ENCODE measurements at places on chromosomes 4 and X. TPM values are rescaled to one million over a fixed set of nuclear protein-coding genes. Genes with fewer than 3 reads are reported as not detected.

GRCh38 chr4:73614311-73614867, 5.8 kb downstream of the RASSF6 start:
- DNase-seq = no peak

Gene CXCL1
- total RNA-seq = 4.7 TPM

Gene MCF2
- total RNA-seq = 0.29 TPM

- no peak for DNase-seq
Observed at GRCh38 chr4:176782794-176783193, 9.9 kb downstream of the VEGFC start.

- no peak for DNase-seq
Observed at GRCh38 chrX:128897621-128898020, 625.7 kb downstream of the SMARCA1 start.

- no peak for DNase-seq
Observed at GRCh38 chr4:43758836-43759235, 689.8 kb downstream of the KCTD8 start.

GRCh38 chrX:29902004-29902403, 313.4 kb upstream of the MAGEB2 start:
- DNase-seq = no peak
